ENCODE measurements at places on chromosomes 11 and 22. TPM values are rescaled to one million over a fixed set of nuclear protein-coding genes. Genes with fewer than 3 reads are reported as not detected.

The CTSW gene
- total RNA-seq, result not detected

The TRIM51 gene
- total RNA-seq, result not detected

The TP53AIP1 gene
- total RNA-seq, result not detected

The PLEKHB1 gene
- total RNA-seq, result 3.5 TPM

The SLC22A9 gene
- not detected for total RNA-seq

- DNase-seq, result no peak
These were observed 119.0 kb downstream of the MPPED2 start for GRCh38 chr11:30467176-30467575.

GRCh38 chr11:130673698-130674097, 225.3 kb downstream of the ADAMTS15 start:
- no peak for DNase-seq

DNA sequence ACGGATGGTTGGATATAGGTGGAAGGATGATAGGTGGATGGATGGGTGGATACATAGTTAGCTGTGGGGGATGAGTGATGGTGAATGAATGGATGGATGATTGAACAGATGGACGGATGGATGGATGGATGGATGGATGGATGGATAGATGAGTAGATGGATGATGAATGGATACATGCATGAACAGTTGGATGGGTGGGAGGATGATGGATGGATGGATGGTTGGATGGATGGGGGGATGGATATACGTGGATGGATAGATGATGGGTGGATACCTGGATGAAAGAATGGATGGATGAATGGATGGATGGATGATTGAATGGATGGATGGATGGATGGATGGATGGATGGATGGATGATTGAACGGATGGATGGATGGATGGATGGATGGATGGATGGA, 68.4 kb upstream of the PRR5 start:
- no peak for DNase-seq

DNA sequence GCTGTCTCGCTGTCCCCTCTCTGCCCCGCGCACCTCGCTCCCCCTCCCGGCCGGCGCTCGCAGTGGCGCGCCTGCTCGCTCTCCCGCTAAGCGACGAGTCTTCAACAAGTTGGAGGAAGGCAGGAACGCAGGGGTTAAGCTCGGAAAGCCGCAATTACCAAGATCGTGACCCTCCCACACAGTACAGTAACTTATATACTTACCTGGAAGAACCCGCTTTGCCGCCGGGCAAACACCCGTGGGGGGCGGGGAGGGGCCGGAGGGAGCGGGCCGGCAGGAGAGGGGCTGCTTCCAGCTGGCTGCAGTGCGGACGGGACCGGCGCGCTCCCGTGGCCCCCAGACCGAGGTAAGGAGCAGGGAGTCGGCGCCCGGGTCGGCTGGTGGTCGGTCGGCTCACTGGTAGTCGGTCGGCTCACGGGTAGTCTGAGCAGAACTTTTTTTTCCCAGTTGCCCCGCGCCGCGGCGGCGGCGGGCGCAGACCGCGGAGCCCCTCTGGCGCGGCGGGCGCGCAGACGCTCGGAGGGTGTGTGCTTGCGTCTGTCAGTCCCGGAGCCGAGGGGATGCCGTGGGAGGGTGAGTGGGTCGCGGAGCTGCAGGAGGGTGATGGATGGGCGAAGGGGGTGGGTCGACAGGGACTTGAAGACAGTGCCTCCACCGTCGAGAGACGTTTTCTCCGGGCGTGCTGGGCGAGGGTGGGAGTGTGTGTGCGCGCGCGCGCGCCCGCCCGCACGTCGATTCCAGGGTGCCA, 101.2 kb upstream of the HSD17B12 start:
- no peak for DNase-seq

GRCh38 chr11:75626889-75627529, 41.8 kb downstream of the MAP6 start:
- DNase-seq, result no peak

- DNase-seq, result no peak
These were observed 85.3 kb upstream of the MYO18B start for GRCh38 chr22:25656724-25657123.

- DNase-seq, result no peak
These were observed 63.3 kb downstream of the LDLRAD3 start for GRCh38 chr11:36007127-36007655.

DNA sequence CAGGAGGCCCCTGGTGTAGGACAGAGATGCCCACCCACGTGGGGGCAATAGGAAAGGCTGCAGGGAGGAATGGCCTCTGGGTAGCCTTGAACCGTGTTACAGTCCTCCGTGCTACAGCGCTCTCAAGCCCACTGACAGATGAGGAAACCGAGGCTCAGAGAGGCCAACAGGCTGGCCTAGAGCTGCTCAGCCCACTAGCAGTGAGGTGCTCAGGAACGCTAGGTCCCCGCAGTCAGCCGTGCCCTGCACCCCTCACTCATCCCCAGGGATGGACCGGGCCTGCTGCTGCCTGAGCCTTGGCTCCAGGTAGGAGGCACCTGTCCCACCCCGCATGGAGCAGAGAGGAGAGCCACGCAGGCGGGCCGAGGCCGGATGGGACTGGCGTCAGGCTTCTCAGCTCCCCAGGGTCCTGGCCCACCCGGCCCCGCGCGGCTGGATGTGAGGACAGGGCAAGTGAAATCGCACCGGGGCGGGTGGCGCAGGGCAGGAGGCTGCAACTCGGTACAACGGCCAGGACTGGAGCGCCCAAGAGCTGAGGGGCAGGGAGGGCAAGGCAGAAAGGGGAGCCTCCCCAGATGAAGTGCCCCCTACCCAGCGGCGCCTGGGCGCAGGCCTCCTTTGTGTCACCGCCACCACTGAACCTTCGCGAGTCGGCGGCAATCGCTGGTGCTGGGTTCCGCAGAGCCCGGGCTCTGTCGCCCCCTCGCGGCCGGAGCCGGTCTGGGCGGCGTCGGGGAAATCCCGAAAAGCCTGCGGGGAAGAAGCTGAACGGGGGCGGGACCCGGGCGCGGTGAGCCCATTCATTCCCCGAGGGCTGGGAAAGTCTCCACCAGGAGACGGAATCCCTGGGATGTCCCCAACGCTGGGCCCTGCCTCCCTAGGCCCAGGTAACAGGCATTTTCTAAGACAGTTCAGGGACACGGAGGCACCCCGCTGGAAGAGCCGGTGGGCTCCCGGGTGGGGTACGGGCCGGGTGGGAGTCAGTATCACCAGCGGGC, 8.4 kb upstream of the SLC2A11 start:
- DNase-seq, result peak; percentile 86

GRCh38 chr11:126146454-126147192, 64.8 kb downstream of the RPUSD4 start:
- DNase-seq, result no peak
